Choroid plexus epithelial cell (primary cell): ENCODE measurements at places on chromosomes 11 and 22.

DNA sequence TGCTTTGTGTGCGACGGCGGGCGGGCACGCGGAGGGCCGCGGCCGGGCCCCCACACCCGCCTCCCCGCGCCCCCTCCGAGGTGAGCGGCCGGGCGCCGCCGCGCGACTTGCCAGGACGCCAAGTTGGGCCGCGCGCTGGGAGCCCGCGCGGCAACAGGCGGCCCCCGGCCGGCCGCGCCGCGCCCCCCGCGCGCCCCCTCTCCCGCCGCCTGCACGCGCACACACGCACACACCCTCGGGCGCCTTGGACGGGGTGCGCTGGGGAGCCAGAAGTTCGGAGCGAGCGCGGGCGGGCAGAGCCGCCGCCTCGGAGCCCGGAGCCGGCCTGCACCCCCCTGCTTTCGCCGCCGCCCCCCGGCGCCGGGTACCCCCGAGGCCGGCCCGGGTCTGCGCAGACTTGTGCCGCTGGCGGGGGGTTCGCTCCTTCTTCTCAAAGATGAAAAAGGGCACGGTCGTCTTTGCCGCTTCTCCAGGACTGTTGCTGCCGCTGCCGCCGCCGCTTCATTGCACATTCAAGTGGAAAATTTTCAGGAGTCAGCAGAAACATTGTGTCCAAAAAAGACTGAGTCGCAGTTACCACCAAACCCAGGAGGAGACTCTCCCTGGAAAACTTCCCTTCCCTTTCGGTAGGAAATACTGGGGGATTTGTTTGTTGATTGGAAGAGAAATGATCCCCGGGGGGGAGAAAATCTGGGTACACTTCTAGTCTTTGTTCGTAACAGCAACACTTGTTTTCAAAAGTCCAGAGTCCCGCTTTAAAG is 895 bp downstream of the TEAD1 start:
- no peak for DNase-seq

DNA sequence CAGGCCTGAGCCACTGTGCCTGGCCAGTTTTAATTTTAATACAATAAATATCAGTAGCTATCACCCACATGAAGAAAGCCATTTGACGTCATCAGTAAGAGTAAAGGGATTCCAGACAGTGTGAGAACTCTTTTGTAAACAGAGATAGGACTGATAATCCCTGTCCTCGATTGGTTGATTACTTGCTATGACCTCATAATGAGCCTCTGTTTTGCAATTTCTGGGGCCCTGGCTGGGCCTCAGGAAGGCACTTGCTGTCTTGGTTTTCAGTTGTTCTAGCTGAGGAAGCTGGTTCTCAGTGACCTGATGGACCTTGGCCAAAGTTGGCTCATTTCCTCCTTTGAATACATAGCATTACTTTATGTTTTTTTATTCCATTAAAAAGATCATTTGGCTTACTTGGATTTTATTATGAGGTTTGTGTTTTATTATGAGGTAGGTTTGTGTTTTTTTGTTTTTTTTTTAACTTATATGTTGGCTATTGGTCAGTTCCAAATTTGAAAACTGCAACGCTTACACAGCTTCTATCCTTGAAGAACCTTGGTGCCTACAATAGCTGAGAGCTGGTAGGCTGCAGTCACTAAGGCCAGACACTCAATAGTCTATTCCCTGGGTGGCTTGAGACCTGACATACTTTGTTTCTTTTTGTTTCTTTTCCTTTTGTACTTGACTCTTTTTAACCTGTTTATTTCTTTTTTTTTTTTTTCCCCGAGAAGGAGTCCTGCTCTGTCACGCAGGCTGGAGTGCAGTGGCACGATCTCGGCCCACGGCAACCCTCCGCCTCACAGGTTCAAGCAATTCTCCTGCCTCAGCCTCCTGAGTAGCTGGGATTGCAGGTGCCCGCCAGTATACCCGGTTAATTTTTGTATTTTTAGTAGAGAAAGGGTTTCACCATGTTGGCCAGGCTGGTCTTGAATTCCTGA is 20.0 kb downstream of the MARK2 start:
- DNase-seq, result peak; percentile 94

DNA sequence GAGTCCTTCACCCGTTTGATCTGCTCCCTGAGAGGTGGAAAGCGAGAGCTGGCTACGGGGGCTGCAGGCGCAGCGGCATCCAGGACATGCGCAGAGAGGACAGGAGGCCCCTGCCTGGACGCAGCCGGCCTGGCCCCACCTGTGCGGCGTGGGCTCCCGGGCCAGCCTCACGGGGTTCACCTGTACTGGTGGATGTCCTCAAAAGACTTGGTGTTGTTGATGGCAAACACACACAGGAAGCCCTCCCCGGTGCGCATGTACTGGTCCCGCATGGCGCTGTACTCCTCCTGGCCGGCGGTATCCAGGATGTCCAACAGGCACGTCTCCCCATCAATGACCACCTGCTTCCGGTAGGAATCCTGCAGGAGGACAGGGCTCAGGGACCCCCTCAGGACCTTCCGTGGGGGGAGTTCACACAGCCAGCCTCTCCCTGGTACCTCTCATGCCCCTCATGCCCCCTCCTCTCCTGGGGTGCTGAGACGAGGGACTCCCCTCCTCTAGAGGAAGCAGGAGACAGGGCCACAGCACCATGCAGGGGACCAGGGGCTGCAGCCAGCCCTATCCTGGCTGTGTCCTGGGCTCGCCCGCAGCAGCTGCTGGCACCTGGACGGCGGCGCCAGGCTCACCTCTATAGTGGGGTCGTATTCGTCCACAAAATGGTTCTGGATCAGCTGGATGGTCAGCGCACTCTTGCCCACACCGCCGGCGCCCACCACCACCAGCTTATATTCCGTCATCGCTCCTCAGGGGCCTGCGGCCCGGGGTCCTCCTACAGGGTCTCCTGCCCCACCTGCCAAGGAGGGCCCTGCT is 1.6 kb downstream of the HRAS start:
- no peak for DNase-seq

GRCh38 chr11:45298718-45299117 is 12.6 kb upstream of the SYT13 start:
- no peak for DNase-seq

- no peak for DNase-seq
These were observed 111.7 kb downstream of the TEAD1 start for GRCh38 chr11:12785901-12786300.

- DNase-seq, result peak; percentile 21
These were observed 88.6 kb downstream of the PLEKHA7 start for GRCh38 chr11:16925561-16926065.

DNA sequence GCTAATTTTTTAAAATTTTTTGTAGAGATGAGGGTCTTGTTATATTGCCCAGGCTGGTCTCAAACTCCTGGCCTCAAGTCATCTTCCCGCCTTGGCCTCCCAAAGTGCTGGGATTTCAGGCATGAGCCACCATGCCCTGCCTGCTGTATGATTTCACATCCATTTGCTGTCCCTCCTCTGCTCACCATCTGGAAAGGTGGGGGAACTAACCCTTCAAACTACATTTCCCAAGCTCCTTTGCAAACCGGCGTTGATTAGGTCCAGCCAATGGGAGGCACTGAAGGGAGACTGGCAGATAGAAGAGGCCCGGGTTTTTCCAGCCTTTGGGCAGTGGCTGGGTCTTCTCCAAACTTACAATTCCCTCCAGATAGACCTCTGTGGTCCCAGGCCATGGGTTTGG is 19.3 kb downstream of the RFPL1 start:
- DNase-seq, result peak; percentile 66

DNA sequence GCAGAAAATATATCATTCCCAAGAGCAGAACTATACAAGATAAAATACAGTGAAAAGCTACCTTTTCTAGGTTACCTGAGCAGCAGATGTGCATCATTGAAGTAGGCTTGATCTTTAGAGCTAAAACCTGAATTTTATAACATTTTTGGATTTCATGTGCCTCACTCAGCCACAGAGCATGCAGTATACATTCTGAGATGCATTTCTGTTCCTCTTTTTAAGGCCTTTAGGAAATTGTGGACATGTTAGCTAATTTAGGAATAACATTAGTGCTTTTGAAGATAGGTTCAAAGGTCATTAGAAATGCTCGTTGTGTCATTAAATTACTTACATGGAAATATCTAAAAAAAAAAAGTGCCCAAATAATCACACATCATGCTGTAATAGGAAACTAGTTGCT is 230.6 kb upstream of the PDGFD start:
- DNase-seq, result no peak

DNA sequence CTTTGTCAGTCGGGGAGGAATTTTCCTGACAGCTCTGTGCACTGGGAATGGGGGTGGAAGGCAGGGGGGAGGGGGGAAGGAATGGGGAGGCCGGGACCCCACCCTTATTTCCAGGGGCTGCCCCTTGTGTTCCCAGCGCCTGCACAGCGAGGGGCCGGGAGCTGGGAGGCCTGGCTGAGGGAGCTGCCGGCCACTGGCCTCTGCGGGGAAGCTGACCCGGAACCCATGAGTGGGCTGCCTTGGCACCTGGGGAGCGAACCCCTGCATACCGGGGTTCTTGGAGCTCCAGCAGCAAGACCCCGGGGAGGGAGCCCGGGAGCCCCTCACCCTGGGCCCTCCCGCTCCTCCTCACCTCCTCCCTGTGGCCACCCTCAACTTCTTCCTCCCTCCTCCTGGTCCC is 3.5 kb downstream of the H19 start:
- no peak for DNase-seq

DNA sequence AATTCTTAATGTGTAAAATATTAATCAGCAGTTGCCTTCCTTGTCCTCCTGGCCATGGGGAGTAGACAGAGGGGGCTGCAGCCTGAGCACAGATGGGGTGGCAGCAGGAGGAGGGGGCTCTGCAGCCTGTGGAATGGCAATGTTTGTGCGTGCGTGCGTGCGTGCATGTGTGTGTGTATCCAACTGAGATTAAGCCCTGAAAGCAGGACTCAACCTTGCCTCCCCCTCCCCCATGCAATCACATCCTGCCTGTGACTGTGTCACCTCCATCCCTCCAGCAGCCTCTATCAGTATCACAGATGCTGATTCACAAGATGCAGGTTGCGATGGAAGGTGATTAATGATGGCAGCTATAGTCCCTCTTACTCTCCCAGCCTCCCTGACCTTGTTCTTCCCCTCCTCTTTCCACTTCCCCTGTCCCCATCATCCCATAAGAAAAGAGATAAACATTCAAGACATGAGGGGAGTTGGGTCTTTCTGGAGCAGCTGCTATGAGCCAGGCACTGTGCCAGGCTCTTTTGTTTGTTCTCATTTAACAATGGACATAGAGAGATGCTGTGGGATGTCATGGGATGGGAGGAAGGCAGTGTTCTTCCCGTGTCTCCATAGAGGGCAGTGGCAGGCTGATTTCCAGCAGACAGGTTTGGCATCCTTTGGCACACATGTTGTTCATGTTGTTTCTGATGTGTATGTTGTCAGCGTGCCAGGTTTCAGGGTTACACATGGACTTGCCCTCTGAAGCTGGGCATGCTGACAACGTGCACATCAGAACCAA is 43.8 kb upstream of the NECTIN1 start:
- no peak for DNase-seq

DNA sequence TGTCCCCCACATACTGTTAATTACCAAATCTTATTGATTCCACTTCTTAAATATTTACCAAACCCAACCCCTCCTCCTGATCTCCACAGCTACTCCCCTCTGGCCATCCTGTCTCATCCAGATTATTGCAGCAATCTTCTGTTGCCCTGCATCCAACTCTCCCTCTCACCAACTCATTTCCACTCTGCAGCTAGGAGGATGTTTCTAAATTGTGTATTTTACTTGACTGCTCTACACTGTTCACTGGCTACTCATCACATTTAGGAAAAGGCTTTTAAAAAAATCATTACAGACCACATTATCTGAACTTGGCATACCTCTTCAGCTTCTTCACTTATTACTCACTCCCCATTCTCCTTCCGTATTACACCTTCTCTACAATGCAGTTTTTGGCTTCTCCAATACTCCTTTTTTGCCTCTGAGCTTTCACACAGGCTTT is 117.9 kb downstream of the ATG16L2 start:
- peak; percentile 64 for DNase-seq

- DNase-seq, result no peak
These were observed 124.1 kb downstream of the INSC start for GRCh38 chr11:15238856-15239255.

DNA sequence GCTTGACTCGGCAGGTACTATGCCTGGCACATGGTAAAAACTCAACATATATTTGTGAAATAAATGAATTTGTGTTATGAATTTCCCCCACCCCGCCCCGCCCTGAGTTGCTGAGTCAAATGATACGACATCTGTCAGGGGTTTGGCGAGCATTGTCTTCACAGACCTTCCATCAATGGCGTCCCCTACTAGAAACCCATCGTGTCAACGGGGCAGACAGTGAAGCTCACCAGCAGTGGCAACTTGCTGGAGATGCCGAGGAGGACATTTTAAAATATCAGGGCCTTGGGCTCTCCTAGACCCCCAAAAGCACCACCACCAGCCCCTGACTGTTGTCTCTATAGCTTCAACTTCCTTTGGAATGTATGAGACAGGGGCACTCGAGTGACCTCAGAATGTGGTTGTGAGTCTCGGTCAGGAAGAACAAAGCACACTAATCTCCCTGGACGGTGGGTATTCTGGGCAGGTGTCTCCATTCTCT is 761 bp upstream of the NXF1 start:
- DNase-seq, result peak; percentile 41

- no peak for DNase-seq
These were observed 113.4 kb downstream of the GAB2 start for GRCh38 chr11:78304201-78304600.

- DNase-seq, result no peak
These were observed 65.3 kb downstream of the CTTN start for GRCh38 chr11:70463478-70464255.
